MCF 10A (cell line): ENCODE measurements at places on chromosomes 12 and 14. TPM values are rescaled to one million over a fixed set of nuclear protein-coding genes. Genes with fewer than 3 reads are reported as not detected.

- no peak overlapping the region for H3K27ac ChIP-seq
- H3K4me3 ChIP-seq: no peak overlapping the region
- peaks cover 26% of the 10 kb centered on the region for H3K36me3 ChIP-seq
- H3K4me1 ChIP-seq: no peaks in the 10 kb centered on the region
These were observed 73.6 kb downstream of the HECTD4 start for GRCh38 chr12:112308652-112309051.

DNA sequence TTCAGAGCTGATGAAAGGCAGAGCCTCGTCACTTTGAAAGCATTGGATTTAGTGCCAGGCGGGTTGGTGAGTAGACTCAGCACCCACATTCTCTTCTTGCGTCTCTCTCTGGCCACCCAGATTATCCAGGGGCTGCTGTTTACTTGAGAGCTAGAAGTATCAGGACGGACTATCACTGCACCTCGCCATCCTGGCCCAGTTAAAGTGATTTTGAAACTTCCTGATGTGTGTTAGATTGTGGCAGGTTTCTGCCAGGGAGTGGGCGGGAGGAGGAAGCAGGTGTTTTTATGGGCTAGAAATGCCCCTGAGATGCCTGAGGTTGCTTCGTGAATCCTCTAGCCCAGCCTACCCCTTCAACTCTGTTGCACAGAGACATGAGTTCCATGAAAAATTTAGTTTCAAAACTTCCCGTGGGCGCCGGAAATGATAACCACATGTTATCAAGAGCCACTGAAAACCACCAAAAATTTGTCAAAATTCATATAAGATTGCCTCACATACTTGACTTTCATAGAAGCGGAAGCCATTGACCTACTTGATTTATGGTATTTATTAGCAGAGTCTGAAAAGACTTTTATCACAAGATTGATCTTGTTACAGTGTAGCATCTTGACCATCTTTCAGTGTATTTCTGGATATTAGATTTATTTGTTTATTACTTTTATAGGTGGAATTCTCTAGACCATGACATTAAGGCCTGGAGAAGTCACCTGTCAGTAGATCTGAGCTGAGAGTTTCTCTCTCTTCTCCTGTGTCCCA is 466.0 kb downstream of the RAD51B start:
- DNase-seq: no peak
- no peaks in the 10 kb centered on the region for H3K36me3 ChIP-seq
- no peak overlapping the region for H3K4me3 ChIP-seq
- no peaks in the 10 kb centered on the region for H3K27me3 ChIP-seq

- no peaks in the 10 kb centered on the region for H3K36me3 ChIP-seq
- H3K4me1 ChIP-seq: peaks cover 27% of the 10 kb centered on the region
These were observed 107.8 kb downstream of the VCPKMT start for GRCh38 chr14:50008562-50008961.

DNA sequence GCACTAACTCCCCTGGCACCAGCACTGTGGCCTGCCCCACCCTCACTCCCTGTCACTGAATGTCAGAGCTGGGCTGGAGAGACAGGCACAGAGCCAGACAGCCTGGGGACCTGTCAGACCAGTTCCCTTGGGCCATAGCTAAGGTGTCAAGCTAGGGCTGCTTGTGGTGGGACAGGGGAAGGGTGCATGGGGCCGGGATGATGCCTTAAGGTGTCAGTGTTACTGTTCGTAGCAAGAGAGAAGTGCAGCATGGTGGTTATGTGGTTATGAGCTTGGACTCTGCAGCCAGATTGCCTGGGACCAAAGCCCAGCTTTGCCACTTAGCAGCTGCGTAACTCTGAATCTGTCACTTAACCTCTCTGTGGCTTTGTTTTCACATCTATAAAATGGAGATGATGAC is 3.8 kb downstream of the RAPGEF3 start:
- peaks cover 6% of the 10 kb centered on the region for H3K36me3 ChIP-seq
- peaks cover 32% of the 10 kb centered on the region for H3K4me1 ChIP-seq
- H3K4me3 ChIP-seq: no peak overlapping the region

- no peak for DNase-seq
- no peaks in the 10 kb centered on the region for H3K4me1 ChIP-seq
- H3K36me3 ChIP-seq: no peaks in the 10 kb centered on the region
- no peak overlapping the region for H3K4me3 ChIP-seq
- H3K27me3 ChIP-seq: peaks cover 39% of the 10 kb centered on the region
- no peak overlapping the region for H3K27ac ChIP-seq
These were observed 80.4 kb upstream of the KCNA1 start for GRCh38 chr12:4829161-4829792.

GRCh38 chr12:91910871-91911388 is 234.7 kb downstream of the BTG1 start:
- no peak overlapping the region for H3K27ac ChIP-seq
- no peak for DNase-seq
- no peaks in the 10 kb centered on the region for H3K27me3 ChIP-seq
- H3K4me1 ChIP-seq: no peaks in the 10 kb centered on the region
- H3K36me3 ChIP-seq: no peaks in the 10 kb centered on the region

DNA sequence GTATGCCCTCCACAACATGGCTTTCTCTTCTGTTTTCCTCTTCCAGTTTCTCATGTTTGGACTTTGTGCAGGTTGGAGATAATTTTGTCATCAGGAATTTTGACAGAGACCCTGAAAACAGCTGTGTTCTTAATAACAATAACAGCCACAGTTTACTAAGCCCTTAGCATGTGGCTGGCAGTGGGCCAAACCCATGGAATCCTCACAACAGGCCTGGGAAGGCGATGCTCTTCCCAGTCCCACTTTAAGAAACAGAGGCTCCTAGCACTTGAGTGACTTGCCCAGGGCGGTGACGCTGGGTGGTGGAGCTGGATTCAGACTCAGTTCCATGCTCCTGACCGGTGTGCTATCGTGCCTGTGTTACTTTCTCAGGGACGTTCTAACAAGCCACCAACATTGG is 20.1 kb upstream of the PLEKHG3 start:
- H3K36me3 ChIP-seq: peaks cover 4% of the 10 kb centered on the region
- DNase-seq: no peak
- H3K4me1 ChIP-seq: peaks cover 34% of the 10 kb centered on the region
- H3K27me3 ChIP-seq: no peaks in the 10 kb centered on the region
- H3K4me3 ChIP-seq: no peak overlapping the region
- H3K27ac ChIP-seq: peak overlapping the region; percentile 98

GRCh38 chr14:39015964-39016577 is 87.0 kb downstream of the SEC23A start:
- peak; percentile 74 for DNase-seq
- H3K4me3 ChIP-seq: no peak overlapping the region
- H3K36me3 ChIP-seq: peaks cover 6% of the 10 kb centered on the region
- H3K4me1 ChIP-seq: peaks cover 12% of the 10 kb centered on the region
- no peaks in the 10 kb centered on the region for H3K27me3 ChIP-seq
- no peak overlapping the region for H3K27ac ChIP-seq

DNA sequence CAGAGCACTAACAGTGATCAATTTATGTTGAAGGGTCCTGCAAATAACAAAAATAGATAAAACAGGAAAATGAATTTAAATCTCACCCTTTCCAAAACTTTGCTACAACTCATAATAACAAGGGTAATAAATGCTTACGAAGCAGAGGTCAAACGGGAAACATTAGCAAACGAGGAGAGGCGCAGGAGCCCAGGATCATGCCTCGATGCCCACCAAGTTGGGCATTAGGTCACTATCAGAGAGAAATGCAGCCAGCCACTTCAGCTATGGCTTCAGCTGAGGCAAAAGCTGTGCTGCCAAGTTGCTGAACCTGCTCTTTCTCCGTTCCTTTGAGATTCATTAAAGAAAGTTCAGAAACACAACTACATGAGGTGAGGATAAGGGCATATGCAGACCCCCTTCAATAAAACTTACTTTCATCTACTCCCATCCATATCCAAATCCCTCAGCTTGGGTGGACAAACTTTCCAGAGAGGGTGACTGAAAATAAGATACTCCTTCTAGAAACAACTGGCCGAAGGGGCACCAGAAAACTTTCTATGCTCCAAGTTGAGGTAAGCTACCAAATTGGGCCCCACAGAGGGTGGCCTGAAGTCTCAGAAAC is 7.9 kb downstream of the NKX2-1 start:
- H3K36me3 ChIP-seq: no peaks in the 10 kb centered on the region
- H3K27ac ChIP-seq: no peak overlapping the region
- peaks cover 88% of the 10 kb centered on the region for H3K27me3 ChIP-seq
- DNase-seq: no peak
- H3K4me3 ChIP-seq: no peak overlapping the region

- no peaks in the 10 kb centered on the region for H3K4me1 ChIP-seq
- H3K27ac ChIP-seq: no peak overlapping the region
- no peak overlapping the region for H3K4me3 ChIP-seq
- DNase-seq: no peak
- H3K27me3 ChIP-seq: no peaks in the 10 kb centered on the region
These were observed 114.4 kb downstream of the VRK1 start for GRCh38 chr14:96911499-96912149.

- no peaks in the 10 kb centered on the region for H3K36me3 ChIP-seq
- no peak overlapping the region for H3K4me3 ChIP-seq
- H3K4me1 ChIP-seq: peaks cover 5% of the 10 kb centered on the region
- H3K27me3 ChIP-seq: no peaks in the 10 kb centered on the region
- no peak overlapping the region for H3K27ac ChIP-seq
- DNase-seq: peak; percentile 38
These were observed 191.4 kb downstream of the PLCZ1 start for GRCh38 chr12:18546399-18546798.

DNA sequence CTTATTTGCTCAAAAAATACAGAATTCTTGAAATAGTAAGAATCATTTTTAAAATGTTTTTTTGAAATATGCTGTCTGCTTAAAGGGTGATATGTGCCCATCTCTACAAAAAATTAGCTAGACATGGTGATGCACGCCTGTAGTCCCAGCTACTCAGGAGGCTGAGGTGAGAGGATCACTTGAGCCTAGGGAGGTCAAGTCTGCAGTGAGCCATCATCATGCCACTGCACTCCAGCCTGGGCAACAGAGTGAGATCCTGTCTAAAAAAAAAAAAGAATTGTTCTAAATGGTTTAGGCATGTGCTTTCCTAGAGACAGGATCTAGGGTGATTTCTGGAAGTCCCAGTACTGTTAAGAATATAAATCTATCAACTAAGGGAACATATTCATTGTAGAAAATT is 75.6 kb upstream of the HECTD1 start:
- no peaks in the 10 kb centered on the region for H3K36me3 ChIP-seq
- H3K27me3 ChIP-seq: no peaks in the 10 kb centered on the region
- H3K4me1 ChIP-seq: no peaks in the 10 kb centered on the region
- no peak overlapping the region for H3K27ac ChIP-seq
- no peak for DNase-seq

DNA sequence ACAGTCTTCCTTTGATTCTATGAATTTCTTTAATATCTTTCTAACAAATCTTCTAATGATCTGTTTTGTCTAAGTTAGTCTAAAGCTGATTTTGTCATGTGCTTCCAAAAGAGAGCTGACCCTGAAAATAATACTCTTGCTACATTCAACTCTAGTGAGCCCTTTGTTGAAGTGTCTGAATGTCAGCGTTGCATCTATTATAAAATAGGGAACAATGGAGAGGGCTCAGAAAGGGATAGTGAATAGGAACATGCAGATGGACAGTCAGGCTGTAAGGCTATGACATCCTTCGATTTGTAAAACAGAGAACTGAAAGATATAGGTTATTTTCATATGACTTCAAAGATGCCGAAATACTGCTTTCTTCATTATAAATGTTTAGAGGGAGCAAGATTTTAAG is 304.5 kb downstream of the GALC start:
- H3K4me1 ChIP-seq: no peaks in the 10 kb centered on the region
- no peak for DNase-seq
- H3K27ac ChIP-seq: no peak overlapping the region

GRCh38 chr12:51013441-51013840 is 12.7 kb downstream of the SLC11A2 start:
- H3K4me1 ChIP-seq: peaks cover 10% of the 10 kb centered on the region
- no peaks in the 10 kb centered on the region for H3K27me3 ChIP-seq
- peaks cover 7% of the 10 kb centered on the region for H3K36me3 ChIP-seq
- no peak overlapping the region for H3K27ac ChIP-seq
- no peak overlapping the region for H3K4me3 ChIP-seq

- H3K4me3 ChIP-seq: peak overlapping the region; percentile 98
- peaks cover 41% of the 10 kb centered on the region for H3K36me3 ChIP-seq
- peak overlapping the region; percentile 99 for H3K27ac ChIP-seq
- no peaks in the 10 kb centered on the region for H3K27me3 ChIP-seq
- no peak for DNase-seq
These were observed 1.6 kb upstream of the CDKN1B start for GRCh38 chr12:12715459-12716150.

DNA sequence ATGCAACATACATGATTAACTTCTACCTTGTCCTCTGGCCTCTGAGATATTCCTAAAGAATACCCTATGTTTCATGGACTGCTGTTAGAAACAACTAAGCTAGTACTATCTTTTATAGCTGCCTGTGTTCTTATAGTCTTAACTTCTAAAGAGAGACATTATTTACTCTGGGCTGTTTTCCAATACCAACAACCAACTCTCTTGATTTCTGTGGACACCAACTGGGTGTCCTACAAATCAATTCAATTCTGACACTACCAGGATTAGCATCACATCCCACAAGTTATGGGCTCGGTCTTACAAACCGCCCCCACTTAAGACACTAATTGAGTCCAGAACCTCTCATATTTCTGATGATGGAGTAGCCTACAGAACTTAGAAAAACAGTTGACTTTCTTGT is 8.3 kb downstream of the XPOT start:
- peaks cover 88% of the 10 kb centered on the region for H3K36me3 ChIP-seq
- H3K27ac ChIP-seq: peak overlapping the region; percentile 25
- peaks cover 9% of the 10 kb centered on the region for H3K4me1 ChIP-seq
- no peaks in the 10 kb centered on the region for H3K27me3 ChIP-seq
- DNase-seq: no peak

DNA sequence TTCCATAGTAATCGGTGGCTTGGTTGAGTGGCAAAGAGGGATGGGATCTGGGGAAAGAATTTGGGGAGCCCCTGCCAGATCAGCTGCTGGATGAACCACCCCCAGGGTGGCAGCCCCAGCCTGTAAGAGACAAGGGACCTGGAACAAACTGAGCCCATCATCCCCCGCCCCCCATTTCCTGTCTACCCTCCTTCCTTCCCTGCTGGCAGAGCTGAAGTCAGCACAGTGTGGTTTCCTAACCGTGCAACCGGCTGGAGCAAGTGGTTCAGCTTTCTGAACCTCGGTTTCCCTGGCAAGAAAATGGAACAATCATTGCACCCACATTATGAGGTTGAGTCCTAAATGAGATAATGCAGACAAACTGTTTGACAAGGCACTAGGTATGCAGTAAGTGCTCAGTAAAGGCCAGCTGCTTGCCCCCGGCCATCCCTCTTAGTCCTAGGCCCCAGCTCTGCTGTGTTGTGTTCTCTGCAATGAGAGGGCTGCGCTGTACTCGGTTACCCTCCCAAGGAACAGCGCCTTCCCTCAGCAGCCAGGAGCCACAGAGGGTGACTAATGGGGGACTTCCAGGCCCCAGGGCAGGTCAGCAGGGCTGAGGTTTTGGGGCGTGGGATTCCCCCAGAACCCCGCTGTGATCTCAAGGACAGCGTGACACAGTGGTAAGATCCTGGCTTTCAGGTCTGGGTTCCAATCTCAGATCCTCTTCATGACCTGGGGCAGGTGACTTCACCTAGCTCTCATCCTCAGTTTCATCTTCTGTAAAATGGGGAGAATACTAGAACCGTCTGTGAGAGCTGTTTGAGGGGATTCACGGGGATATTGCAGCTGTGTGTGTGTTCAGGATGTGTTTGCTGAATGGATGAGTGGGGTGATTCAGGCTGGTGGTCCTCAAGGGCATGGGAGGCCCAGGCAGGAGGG is 16.5 kb downstream of the SELPLG start:
- no peaks in the 10 kb centered on the region for H3K27me3 ChIP-seq

PLBD1 gene
- total RNA-seq: not detected in 2 replicates

NOC4L gene
- 24.2 and 32.0 TPM in 2 replicates for total RNA-seq

SLC16A7 gene
- 28.4 and 32.6 TPM in 2 replicates for total RNA-seq

RND1 gene
- total RNA-seq: 1.0 and 1.2 TPM in 2 replicates

TMTC2 gene
- total RNA-seq: 1.7 and 2.0 TPM in 2 replicates

CCDC91 gene
- total RNA-seq: 35.9 and 38.6 TPM in 2 replicates

PDE3A gene
- total RNA-seq: not detected in 2 replicates

ADAMTS20 gene
- not detected in 2 replicates for total RNA-seq

RERG gene
- 7.6 and 16.5 TPM in 2 replicates for total RNA-seq

COX8C gene
- not detected in 2 replicates for total RNA-seq
